ENCODE measurements at places on chromosomes 13 and 19.
A peak's percentile ranks its signal among the peaks of the same experiment; 100 is the strongest.

DNA sequence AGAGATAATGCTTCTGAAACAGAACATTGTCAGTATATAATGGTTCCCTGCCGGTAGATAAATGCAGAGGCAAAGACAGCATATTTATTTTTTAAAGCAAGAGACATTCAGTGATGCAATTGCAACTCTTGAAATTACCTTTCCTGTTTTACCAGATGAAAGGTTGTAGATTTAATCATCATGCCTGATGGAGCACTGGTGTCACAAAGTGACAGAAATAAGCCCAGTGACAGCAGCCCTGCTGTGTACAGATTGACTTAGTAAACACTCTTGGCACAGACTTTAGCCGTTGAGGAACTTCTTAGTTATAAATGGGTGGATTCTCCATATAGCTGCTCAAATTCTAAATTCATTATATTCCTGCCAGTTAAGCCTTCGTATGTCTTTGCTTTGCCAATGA is 172.5 kb downstream of the ITGBL1 start:
- DNase-seq, result no peak

DNA sequence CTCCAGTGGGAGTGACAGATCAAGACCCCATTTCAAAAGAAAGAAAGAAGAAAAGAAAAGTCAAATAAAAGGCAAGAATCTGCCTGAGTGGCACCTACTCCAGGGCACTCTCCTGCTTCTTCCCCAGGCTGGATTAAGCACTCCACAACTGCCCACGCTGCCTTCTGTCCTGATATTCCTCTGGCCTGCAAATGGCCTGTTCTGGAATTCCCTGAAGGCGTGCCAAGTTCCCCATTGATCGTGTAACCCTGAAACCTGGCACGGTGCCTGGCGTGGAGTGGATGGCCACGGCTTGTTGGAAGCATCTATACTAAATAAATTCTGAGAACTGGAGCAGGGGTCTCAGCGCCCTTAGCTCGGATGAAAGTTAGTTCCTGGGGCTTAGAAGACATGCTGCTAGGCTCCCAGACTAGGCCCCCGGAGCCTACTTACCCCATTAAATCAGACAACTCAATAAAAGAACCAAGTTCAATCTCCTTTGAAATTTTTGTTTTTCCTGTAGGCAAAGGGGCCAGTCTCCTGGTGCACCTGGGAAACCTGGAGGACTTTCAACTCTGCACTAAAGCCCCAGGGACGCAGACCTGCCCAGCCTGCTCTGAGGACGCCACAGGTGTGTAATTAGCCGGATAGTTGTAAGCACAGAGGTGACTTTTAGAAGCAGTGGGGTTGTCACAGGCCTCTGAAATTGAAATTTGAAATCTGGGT is 21.9 kb downstream of the ANKRD27 start:
- DNase-seq, result no peak

DNA sequence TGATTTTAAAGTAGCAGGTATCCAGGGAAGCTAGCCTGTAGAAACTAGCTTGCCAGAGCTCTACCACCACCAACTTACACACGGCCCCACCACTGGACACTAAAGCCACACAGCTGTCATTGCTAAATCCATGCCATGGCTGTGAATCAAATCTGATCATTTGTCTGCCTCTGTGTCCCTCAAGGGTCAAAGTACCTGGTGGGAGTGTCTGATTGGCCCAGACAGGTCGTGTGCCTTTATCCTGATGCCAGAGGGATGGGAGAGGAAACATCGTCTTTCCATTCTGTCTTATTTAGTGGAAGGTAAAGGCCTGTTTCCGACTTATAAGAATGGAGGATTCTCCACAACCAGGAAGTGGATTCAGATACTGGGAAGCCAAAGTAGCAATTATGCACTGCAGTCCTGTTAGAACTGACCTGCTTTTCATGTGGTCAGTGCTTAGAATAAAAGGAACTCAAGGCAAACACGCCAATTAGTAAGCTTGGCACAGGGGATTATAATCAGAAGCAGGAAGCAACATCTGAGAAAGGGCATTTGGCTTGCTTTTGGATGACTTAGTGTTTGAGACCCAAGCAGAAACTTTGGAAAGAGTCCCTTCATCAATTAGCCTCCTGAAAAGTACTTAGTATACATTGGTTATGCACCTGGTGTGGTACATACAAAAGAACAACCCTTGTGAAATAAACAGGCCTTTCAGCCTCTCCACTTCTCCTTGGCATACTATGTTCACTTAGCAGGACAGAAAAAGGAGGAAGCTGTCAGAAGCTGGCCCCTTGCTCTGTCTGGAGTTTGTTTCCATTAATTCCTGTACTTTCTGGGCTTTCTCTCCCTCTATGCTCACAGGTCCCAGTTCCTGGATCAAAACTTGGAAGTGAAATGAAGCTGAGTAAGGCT is 192.4 kb downstream of the NUFIP1 start:
- DNase-seq, result no peak

DNA sequence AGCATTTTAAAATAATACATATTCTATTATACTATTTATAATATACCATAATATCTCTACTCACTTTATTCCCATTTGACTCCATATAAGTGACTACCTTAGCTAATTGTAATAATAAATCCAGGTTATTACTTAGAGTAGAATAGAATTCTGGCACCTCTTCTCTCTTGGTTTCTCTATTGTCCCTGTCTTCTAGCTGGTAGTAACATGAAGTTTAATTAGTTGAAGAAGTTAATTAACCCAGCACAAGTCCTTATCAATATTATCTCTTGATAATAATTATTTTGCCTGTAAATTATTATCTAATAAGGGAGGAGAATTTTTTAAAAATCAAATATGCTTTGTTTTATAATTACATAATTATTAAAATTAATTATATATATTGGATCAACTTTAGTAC is 1571.2 kb upstream of the PRR20A start:
- no peak for DNase-seq

GRCh38 chr19:2631213-2631821 is 71.2 kb downstream of the GNG7 start:
- no peak for DNase-seq

DNA sequence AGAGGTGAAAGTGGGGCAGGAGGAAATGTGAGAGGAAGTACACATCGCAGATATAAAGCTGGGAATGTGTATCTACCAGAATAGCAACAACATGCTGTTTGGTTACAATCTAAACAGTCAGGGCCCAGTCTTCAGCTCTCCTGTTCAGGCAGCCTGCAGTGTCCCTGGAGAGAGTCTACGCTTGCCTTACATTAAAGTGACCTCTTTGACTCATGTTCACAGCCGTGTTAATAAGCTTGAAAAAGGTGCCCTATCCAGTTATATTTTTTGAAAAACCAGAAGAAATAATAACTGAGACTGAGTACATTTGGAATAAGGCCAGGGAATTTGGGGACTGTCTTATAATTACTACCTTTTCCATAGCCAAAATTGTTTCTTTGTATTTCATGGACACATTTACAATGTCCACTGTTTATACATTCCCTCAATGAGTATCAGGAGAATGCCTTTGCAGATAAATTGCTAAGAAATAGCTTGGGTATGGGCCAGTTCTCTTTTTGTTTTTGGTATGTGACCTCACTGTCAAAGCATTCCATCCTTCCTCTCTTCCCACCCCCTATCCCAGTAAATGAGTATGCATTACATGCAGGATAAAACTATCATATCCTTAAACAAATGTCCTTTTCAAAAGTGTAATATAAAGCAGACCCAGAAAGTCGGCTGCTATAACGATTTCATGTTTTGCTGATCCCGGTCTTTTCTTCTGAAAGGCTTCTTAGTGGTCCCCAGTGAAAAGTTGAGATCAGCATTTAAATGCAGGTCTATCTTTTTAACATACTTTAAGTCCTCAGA is 82.6 kb downstream of the PCDH9 start:
- DNase-seq, result no peak

GRCh38 chr13:76991432-76991795 is 467 bp upstream of the CLN5 start:
- DNase-seq, result no peak

DNA sequence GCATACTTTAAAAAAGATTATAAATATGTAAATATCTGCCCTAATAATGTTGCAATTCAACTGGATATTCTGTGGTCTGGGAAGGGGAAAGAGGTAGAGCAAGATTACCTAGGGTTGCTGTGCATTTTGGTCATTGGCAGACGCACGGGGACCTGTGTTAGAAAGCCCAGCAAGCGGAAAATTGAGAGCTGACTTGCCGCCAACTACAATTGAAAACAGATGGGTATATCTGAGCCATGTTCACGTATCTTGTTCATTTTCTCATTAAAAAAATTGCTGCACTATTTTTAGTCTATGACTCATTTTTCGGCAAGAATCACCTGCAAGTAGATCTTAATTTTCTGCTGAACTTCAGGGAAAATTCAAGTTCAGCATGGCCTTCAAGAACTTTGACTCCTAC is 308.5 kb upstream of the TMTC4 start:
- peak; percentile 11 for DNase-seq

All from forelimb muscle (tissue), 1 donor.